Sciatic nerve (tissue), 2 donors: ENCODE measurements at places on chromosomes 5 and 9. TPM values are rescaled to one million over a fixed set of nuclear protein-coding genes. Genes with fewer than 3 reads are reported as not detected.

OLFM1 gene
- total RNA-seq = 40.7 TPM

IL13 gene
- total RNA-seq = not detected

PPP3R2 gene
- total RNA-seq = not detected

N4BP3 gene
- total RNA-seq = 2.6 TPM

PAEP gene
- total RNA-seq = not detected

LRRC19 gene
- total RNA-seq = not detected

NEUROG1 gene
- not detected for total RNA-seq
